Ecto neural progenitor cell (in vitro differentiated cells): ENCODE measurements at places on chromosomes 7 and 10.

DNA sequence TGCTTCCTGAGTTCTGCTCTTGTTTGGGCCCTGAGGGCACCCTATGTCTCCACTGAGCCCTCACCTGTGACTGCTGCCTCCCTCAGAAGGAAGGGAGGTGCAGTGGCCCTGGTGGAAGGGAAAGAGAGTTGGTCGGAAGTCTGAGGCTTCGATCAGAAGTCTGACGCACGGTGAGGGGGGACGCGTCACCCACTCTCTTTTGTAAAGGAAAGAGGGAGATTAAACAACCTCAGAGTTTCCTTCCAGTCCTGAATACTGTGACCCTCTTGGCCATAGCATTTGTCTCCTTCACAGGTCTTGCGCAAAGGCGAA lies 31.4 kb upstream of the TRIM8 start:
- DNase-seq: no peak

DNA sequence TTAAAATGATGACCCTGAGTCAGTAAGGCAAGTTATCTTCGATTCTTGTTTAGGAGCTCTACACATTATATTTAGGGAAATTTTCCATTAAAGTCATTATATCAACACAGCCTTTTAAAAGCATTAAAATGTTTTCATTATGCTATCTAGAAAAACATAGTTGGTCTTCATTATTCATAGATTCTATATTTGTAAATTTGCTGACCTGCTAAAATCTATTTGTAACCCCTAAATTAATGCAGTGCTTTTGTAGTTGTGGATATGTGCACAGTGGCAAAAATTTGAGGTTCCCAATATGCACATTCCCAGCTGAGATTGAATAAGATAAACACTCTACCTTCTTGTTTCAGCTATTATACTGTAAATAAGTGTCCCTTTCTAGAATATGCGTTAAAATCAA lies 81.1 kb downstream of the KIF20B start:
- DNase-seq: no peak

GRCh38 chr10:66784770-66785169 lies 141.1 kb upstream of the LRRTM3 start:
- DNase-seq: no peak

- DNase-seq: no peak
Observed at GRCh38 chr7:7718492-7718891, at the start of gene RPA3. TSS of gene RPA3 (minus strand) at chr7:7718607. CDS start at chr7:7640418, 78,189 bp downstream.

DNA sequence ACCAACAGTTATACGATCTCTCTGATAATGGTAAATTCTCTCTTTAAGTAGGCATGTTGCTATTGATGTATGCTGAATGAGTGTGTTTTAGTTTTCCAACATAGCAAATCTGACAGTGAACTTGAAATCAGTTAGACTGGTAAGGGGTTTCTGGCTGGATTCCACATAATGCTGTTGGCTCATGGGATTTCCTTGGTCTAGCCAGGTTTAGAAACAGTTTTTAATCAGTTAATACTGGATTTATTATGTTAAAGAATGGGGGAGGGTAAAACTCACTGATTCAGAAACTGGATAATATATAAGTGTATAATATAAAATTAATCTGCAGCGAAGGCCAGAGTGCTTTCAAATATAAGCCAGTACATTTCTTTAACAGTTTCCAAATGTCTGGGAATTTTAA lies 55.6 kb downstream of the PCDH15 start:
- DNase-seq: no peak

- DNase-seq: peak; percentile 44
Observed at GRCh38 chr7:113394856-113395255, 276.5 kb upstream of the SMIM30 start.

GRCh38 chr7:42183547-42183946 lies 53.5 kb downstream of the GLI3 start:
- no peak for DNase-seq

GRCh38 chr10:12388671-12389070 lies 39.3 kb downstream of the CAMK1D start:
- DNase-seq: no peak
